Body of pancreas (tissue), 4 donors: ENCODE measurements at places on chromosomes 11 and 22.

DNA sequence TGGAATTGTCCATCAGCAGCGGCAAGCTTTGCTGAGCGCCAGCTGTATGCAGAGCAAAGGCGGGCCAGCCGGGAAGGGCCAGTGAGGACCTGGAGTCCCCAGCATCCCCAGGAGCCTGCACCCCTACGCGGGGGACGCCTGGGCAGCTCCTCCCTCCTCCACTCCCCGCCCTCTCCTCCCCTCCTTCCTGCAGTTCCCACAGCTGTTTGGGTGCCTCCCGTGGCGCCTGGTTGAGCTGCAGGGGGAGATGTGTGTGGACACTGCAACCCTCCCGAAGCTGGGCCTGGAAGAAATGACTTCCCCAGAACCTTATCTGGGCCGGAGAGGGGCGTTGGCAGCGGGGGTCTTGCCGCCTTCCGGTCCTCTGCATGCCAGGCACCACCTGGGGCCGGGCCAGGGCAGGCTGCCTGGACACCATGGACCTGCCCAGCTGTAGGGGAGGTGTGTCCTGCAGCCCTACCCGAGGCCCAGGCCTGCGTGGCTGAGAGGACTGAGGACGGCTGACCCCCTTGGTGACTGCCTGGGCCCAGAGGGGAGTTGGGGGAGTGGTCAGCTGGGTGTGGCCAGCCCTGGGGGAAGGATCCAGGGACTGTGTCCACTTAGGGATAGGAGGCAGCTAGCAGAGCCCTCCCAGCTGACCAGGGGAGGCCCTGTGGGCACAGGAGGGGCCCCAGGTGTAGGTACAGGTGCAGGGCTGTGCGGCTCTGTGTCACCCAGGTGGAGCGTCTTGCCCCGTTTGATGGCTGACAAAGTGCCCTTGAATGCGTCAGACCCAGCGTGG is 16.8 kb upstream of the MUC6 start:
- no peak overlapping the region for H3K4me3 ChIP-seq
- no peaks in the 10 kb centered on the region for H3K27me3 ChIP-seq
- DNase-seq = peak; percentile 19
- no peaks in the 10 kb centered on the region for H3K36me3 ChIP-seq
- peaks cover 19% of the 10 kb centered on the region for H3K4me1 ChIP-seq
- H3K27ac ChIP-seq = no peak overlapping the region

- no peaks in the 10 kb centered on the region for H3K4me1 ChIP-seq
- H3K4me3 ChIP-seq = no peak overlapping the region
Observed at GRCh38 chr22:20412474-20413216, 18.7 kb downstream of the ZNF74 start.

DNA sequence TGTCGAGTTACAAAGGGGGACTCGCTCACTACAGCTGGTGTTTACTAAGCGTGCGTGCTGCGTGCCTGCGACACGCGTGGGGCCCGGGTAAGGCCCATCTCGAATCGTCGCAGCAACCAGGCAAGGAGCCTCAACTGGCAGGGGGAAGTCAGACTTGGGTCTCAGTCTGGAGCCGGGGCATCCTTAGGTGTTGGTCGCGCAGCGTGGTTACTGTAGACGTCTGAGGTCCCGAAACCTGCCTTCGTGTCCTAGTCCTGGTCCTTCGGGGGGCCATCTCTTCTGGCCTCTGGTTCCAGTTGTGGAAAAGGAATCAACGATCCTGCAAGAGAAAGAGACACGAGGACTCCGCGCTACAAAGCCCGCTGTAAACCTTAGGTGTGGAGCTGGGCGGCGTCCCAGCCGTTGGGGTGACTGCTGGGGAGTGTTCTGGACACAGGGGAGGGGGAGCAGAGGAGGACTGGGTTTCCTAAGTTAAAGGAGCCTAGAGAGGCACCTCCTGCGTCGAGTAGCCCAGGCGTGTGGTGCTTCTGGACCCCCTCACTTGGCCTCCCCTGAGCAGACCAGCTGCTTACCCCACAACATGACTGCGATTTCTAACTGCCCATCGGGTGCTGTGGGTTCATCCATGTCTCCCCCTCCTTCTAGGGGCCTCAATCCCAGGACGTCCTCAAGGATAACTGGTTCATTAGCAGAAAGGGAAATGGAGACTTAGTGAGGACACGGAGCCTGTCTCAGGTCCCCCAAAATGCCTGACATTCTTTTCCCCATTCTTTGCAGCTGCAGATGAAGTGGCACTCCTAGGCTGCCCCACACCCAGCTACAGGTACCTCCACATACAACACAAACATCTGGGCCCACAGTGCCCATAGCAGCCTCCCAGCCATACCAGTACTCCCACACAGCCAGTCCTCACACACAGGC is 4.9 kb upstream of the WNT11 start:
- no peak overlapping the region for H3K27ac ChIP-seq
- no peak overlapping the region for H3K4me3 ChIP-seq
- H3K27me3 ChIP-seq = no peaks in the 10 kb centered on the region
- no peaks in the 10 kb centered on the region for H3K36me3 ChIP-seq
- no peak for DNase-seq

DNA sequence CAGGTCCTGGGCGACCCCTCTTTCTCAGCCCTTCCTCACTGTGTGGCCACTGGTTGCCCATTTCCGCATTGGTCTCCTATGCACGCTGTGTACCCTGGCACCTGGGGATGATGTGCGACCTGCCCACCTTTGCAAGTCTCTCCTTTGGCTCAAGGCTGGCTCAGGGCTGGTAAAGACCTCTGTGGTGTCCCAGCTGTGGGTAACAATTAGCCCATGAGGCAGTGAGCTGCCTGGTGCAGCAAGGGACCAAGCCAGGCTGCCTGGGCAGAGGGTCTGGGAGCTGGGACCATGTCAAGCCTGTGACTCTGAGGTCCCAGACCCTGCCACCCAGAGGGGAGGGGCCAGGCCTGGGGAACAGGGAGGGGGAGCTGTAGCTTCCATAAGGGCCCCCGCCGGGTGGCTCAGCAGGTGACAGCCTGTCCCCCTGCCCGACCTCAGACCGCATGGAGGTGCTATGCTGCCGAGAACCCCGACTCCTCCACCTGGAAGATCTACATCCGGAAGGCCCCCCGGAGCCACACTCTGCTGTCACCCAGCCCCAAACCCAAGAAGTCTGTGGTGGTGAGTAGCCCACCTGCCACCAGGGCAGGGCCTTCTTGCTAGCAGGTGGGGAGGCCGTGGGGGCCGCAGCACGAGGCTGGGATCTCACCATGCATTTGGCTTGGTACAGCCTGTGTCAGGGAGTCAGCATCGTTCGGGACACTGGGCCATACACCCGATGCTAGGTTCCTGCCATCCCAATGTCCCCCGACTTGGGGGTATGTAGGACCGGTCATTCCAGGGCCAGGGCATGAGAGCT is 112.5 kb downstream of the KCNQ1OT1 start:
- no peak overlapping the region for H3K4me3 ChIP-seq
- H3K27me3 ChIP-seq = no peaks in the 10 kb centered on the region
- no peaks in the 10 kb centered on the region for H3K36me3 ChIP-seq
- peak; percentile 8 for DNase-seq
- no peak overlapping the region for H3K27ac ChIP-seq

GRCh38 chr11:110356762-110357671 is 60.6 kb upstream of the RDX start:
- no peaks in the 10 kb centered on the region for H3K36me3 ChIP-seq
- H3K27ac ChIP-seq = peak overlapping the region; percentile 40
- H3K4me3 ChIP-seq = no peak overlapping the region
- peaks cover 13% of the 10 kb centered on the region for H3K4me1 ChIP-seq
- DNase-seq = peak; percentile 49

DNA sequence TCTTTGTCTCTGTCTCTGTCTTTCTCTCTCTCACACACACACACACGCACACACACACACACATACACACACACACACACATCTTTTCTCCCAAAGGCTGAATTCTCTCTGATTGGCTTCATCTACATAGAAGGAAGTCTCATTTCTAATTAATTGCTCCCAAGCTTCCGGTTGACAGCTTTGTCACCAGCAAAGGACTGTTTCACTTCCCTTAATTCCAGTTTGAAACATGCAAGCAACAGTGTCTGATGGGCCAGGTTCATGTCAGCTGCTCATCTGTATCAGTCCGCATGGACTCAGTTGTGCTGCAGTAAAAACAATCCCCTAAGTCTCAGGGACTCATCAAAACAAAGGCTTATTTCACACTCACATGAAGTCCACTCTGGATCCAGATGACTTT is 16.2 kb upstream of the PVALB start:
- H3K27ac ChIP-seq = no peak overlapping the region
- no peaks in the 10 kb centered on the region for H3K4me1 ChIP-seq
- DNase-seq = no peak
- H3K36me3 ChIP-seq = no peaks in the 10 kb centered on the region

- H3K27ac ChIP-seq = no peak overlapping the region
- DNase-seq = no peak
- H3K27me3 ChIP-seq = no peaks in the 10 kb centered on the region
- no peak overlapping the region for H3K4me3 ChIP-seq
- H3K36me3 ChIP-seq = no peaks in the 10 kb centered on the region
Observed at GRCh38 chr11:120878781-120879180, 145.1 kb upstream of the TBCEL start.

DNA sequence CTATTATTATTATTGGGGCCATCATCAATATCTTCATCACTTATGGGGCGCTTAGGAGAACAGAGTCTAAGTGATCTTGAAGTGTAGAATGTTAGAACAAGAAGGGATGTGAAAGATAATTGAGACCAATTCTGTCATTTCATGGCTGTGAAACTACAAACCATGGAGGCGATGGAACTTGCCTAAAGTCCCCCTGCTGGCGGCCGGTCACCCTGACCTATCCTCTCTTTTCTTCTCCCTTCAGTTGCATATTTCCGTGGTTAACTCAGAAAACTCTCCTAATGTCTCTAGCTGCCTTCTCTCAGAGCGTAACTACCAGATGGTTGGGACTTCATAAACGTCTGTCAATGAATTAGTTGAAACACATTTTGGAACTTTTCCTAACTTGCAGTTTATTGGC is 6.6 kb upstream of the OR4B1 start:
- no peaks in the 10 kb centered on the region for H3K27me3 ChIP-seq
- H3K27ac ChIP-seq = no peak overlapping the region
- no peaks in the 10 kb centered on the region for H3K4me1 ChIP-seq
- H3K36me3 ChIP-seq = no peaks in the 10 kb centered on the region
- H3K4me3 ChIP-seq = no peak overlapping the region

GRCh38 chr11:65884716-65885092 is 3.6 kb downstream of the FIBP start:
- H3K27me3 ChIP-seq = no peaks in the 10 kb centered on the region
- DNase-seq = peak; percentile 75
- H3K4me1 ChIP-seq = peaks cover 27% of the 10 kb centered on the region
- no peak overlapping the region for H3K27ac ChIP-seq

DNA sequence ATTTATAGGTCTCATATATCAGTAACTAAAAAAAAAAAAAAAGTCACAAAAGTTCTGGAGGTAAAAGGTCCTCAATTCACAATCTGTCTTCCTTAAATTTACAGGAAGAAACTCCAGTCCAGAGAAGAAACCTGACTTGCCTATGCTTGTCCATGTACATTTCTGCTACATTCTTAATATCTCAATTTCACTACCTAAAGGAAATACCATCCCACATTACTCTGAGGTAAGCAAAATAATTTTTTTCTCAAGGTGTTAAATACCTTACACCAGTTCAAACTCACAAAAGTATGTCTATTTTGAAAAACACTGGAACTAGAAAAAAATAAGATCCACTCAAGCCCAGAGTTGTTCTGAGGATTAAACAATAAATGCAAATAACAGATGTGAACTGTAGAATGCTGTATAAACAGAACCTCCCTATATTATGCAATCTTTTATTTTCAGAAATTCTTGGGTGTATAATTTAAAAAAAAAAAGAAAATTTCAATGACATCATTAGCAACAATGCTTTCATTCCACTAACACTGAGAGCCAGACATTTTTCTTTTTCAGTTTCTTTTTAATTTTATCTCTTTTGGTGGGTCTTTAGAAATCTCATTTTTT is 49.9 kb upstream of the GDPD4 start:
- no peaks in the 10 kb centered on the region for H3K4me1 ChIP-seq
- no peaks in the 10 kb centered on the region for H3K36me3 ChIP-seq
- no peak overlapping the region for H3K27ac ChIP-seq
- no peak overlapping the region for H3K4me3 ChIP-seq

DNA sequence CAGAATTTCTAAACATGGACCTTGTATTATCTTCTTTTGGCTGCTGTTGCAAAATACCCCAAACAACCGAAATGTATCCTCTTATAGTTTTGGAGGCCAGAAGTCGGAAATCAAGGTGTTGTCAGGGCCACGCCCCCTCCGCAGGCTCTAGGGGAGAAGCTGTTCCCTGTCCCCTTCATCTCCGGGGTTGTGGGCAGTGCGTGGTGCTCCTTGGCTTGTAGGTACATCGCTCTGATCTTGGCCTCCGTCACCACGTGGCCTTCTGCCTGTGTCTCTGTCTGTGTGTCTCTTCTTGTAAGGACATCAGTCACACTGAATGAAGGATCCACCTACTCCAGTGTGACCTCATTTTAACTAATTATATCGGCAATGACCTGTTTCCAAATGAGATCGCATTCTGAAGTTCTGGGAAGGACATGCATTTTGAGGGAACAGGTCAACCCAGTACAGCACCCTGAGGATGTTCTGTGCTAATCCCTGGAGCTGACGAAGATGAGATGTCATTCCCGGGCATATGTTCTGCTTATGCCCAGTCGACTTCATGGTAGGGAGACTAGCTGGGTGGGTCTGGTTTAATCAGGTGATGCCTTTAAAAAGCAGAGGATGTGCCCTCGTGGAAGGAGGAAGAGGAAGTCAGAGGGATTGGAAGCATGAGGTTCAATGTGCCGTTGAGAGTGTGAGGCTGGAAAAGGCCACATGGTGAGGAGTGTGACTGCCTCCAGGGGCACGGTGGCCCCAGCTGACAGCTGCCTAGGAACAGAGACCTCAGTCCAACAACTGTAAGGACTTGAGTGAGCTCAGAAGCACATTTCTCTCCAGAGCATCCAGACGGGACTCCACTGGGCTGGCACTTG is 531.1 kb downstream of the TBC1D22A start:
- DNase-seq = no peak
- no peak overlapping the region for H3K4me3 ChIP-seq
- H3K27me3 ChIP-seq = no peaks in the 10 kb centered on the region

- no peak within 1 kb of the TSS for H3K4me3 ChIP-seq
- peak; percentile 60 for DNase-seq
- no peak within 1 kb of the TSS for H3K27ac ChIP-seq
- no peaks in the 10 kb centered on the region for H3K36me3 ChIP-seq
- H3K4me1 ChIP-seq = peaks cover 17% of the 10 kb centered on the region
- H3K27me3 ChIP-seq = no peaks in the 10 kb centered on the region
Observed at GRCh38 chr11:120239713-120240640, at the start of gene POU2F3. POU2F3 (plus strand) TSS chr11:120240140; CDS start chr11:120240344, 204 bp downstream.

DNA sequence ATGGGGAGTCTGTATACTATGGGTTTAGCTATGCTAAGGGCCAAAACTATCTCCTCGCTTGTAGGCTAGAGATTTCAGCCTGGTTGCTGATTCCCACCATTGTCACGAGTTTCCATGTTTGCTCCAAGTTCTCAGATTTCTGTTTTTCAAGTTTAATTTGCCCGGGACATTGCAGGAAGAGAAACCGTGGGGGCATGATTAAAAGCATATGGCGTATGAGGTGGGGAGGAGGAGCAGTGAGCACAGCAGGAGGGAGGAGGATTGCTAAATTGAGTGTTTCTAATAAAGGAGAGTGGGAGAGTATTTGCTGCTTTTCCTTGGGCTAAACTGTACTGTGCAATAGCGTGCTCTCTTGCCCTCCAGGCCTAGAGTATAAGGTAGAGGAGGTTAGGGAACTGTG is 558.4 kb downstream of the METTL15 start:
- DNase-seq = no peak
- H3K27me3 ChIP-seq = no peaks in the 10 kb centered on the region
- H3K4me3 ChIP-seq = no peak overlapping the region
- no peak overlapping the region for H3K27ac ChIP-seq
